Midbrain (tissue), 1 donor: ENCODE measurements at places on chromosomes 2 and 18.

- DNase-seq, result no peak
Observed at GRCh38 chr2:213234641-213235040, 49.6 kb upstream of the SPAG16 start.

DNA sequence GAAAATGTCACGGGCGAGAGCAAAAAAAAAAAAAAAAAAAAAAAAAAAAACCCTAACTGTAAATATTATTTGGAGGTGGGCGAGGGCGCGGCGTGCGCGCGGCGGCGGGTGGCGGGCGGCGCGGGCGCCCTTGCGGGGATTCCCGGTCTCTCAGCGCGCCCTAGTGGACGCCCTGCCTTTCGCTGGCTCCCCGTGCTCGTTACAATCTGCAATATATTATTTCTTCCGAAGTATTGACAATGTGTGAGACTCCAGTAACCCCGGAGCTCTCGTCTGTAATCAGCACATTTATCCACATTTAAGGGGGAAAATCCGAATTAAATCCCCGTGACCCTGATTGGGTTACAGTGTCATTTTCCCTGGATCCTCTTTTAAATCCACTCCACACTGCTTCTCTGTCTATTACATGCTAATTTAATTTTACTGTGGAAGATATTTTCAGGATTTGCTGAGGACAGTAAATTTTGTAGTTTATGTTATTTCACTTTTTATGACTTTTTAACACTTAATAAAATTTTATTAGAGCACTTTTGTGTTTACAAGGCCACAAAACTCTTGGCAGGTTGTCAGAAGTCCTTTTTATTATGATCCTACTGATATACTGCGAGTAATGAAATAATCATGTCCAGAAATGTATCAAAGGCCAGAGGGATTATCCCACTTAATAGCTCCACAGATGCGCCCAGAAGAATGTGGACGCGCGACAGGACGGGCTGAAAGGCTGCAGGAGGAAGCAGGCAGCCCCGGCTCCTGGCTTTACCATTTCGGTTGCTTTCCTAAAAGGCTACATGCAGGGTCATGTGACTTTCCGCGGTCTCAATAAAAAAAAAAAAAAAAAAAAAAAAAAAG lies 369.1 kb downstream of the MTX2 start:
- DNase-seq, result peak; percentile 57

DNA sequence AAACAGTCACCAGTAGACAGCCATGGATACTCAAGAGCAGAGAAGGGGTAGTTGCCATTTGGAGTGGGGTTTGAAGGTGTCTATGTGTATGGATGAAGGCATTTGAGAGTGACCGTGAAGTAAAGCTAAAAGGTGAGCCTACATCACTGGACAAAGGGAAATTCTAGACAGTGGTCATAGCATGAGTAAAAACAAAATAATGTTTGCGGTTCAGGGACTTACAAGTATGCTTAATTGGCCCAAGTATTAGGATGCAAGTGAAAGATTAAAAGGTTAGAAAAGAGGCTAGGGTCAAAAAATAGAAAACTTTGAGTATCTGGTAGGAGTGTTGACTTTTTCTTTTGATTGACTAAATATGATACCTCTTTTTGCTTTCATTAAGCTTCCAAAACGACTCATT lies 238.1 kb upstream of the SLC8A1 start:
- DNase-seq, result no peak

DNA sequence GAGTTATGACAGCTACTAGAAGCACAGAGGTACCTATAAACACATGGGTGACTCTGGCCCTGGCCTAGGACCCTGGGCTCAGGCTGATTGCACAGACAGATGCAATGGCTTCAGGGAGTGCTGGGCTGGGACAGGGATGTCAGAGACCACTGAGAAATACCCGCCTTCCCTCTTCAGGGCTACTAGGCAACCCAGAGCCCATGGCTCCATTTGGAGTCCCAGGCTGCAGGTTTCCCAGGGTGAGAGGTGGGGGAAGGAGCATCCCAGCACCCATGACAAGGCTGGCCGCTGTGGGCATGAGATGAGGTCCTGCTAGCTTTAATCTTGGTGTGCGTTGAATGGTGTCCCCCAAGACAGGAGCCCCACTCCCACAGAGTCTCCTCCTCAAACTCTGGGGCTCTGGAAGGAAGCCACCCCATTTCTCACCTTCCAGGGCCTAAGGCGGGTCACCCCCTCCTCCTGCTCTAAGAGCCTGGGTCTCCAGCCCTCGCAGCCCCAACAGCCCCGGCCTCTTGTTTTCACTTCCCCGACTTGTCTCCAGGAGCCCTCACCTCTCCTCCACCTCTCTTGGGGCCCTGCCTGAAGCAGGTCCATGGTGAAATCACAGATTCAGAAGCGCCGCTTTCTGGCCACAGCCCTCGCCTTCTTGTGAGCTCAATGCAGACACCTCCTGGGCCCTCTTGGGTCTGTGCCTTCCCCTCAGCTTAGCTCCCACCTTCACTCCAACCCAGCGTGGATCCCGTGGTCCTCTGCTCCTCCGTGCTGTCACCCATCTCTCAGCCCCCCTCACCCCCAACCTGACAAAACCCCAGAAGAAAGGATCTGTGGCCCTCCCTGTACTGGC lies 41.4 kb downstream of the EMX1 start:
- DNase-seq, result no peak

DNA sequence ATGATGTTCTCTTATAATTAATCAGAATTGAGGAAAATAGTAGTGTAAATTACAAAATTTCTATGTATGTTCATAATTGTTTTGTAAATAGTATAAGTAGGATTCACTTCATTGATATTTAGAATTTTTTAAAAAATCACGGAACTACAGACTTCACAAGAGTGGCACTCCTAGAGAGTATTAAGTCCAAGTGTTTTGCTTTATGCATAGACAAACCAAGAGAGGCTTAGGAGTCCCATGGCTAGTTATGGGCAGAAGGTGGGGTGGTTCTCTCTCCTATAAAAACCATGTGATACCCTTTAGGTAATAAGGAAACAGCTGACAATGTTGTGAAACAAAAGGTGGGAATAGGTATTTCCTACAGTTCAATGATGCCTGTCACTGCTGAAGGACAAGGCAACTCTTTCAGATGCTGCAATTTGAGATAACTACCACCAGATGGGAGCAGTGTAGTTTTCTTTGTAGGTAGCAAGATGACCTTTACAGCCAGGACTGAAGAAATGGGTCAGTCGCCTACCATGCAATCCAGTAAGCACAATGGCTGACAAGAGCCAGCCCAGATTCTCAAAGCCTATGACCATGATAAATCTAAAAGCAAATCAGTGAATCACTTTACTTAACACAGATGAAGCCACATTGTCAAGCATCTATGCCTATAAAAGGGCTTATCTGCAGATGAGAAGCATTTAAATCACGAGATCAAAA lies 83.9 kb downstream of the AAK1 start:
- peak; percentile 53 for DNase-seq

- no peak for DNase-seq
Observed at GRCh38 chr18:21315741-21316197, 73.7 kb downstream of the GREB1L start.

- peak; percentile 85 for DNase-seq
Observed at GRCh38 chr2:240136013-240136670, at the start of gene COPS9. Gene COPS9, minus strand, starts transcription at chr2:240136305. Its CDS starts 21 bp downstream, at chr2:240136284.
